ENCODE measurements at places on chromosomes 3 and 15.

DNA sequence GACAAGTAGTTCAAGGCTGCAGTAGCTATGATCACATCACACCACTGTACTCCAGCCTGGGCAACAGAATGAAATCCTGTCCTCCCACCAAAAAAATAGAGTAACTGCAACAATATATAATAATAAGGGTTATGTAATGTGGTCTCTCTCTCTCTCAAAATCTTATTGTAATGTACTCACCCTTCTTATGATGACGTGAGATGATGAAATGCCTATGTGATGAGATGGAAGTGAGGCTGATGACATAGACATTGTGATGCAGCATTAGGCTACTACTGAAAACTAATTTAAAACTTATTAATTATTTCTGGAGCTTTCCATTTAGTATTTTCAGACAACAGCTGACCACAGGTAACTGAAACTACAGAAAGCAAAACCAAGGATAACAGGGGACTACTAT lies 27.4 kb downstream of the TASOR start:
- DNase-seq = no peak

- DNase-seq = no peak
Observed at GRCh38 chr3:45246241-45246640, 20.2 kb upstream of the TMEM158 start.

- no peak for DNase-seq
Observed at GRCh38 chr15:78977091-78977571, 32.3 kb upstream of the CTSH start.

GRCh38 chr15:75570126-75570845 lies 8.8 kb downstream of the PTPN9 start:
- no peak for DNase-seq

GRCh38 chr3:55364421-55364820 lies 122.7 kb downstream of the WNT5A start:
- no peak for DNase-seq

DNA sequence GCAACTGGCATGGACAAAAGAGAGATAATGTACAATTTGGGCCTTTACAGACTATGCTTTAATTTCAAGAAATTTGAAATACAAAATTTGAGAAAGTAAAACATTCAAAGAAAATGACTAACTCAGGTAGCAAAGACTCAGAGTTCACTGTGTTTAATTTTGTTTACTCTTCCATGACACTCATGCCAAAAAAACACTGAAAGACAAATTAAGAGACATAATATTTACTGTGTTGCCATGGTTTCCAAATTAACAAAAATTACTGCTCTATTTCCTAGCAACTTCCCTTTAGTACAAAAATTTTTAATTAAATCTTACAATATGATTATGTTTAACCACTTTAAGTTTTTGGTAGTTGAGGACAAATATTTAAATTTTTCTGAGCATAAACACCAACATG lies 29.6 kb downstream of the LRRFIP2 start:
- no peak for DNase-seq

GRCh38 chr3:150242220-150242936 lies 165.7 kb upstream of the TSC22D2 start:
- DNase-seq = no peak

- DNase-seq = no peak
Observed at GRCh38 chr3:189278221-189278620, 106.5 kb downstream of the TPRG1 start.

Data from T-helper 22 cell (primary cell).